NCI-H1436 (cell line): ENCODE measurements at places on chromosomes 16 and 17.
A peak's percentile ranks its signal among the peaks of the same experiment; 100 is the strongest.

- no peak for DNase-seq
These were observed 132.3 kb upstream of the RPL38 start for GRCh38 chr17:74070998-74071679.

GRCh38 chr17:77480509-77481215, 339.9 kb downstream of the SEC14L1 start:
- no peak for DNase-seq

- no peak for DNase-seq
These were observed 482 bp upstream of the SLC16A3 start for GRCh38 chr17:82228278-82228841.

- DNase-seq = no peak
These were observed 59.5 kb downstream of the RPTOR start for GRCh38 chr17:80604009-80604669.

GRCh38 chr16:74936902-74937560, 47.9 kb downstream of the WDR59 start:
- DNase-seq = no peak

DNA sequence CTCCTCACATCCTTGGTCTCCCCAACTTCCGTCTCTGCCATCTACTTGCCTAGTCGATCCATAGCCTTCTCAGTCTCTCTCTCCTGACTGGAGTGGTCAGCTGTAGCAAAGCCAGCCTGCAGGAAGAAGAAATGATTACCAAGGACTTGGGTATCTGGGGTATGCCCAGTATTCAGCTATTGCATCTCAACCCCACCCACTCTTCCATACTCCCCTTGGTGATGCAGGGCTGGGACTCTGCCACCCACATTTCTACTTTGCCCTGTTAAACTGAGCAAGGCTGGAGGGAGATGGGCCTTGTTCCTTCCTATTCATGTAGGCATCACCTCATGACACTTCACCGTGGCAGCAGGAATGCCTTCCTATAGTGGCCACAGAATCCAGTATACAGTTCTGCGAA, 2.3 kb downstream of the COPRS start:
- DNase-seq = no peak

DNA sequence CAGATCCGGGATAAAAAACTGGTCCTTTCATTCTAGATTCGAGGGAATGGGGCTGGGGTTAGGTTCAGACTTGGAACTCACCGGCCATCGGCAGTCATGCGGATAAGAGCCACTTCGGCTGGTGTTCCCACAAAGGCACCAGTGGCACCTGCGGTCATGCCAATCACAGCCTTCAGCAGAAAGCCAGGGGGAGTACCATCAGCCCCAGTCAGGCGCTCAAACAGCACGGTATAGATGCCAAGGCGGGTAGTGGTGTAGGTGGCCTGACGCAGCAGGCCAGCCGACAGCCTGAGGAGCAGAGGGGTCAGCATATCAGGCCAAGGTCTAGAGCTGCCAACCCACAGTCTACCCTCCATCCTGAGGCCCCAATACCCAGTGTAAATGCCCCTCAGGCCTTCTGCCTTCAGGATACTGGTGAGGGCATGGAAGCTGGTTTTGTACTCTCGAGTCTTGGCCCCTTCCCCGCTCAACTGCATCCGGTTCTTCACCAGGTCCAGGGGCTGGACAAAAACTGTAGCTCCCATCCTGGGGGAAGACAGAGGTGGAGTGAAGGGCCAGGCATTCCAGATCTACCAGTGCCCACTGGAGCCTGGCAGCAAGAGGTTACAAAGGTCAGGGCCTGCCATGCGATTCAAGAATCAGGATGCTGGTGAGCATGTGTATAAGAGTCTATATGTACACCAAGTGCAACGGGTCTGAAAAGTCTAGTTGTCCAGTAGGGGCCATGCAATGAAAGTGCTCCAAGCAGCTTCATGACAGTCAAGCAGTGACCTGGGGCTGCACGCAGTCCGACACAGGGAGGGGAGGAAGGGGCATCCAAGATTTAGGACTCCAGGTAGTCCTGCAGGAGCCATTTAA, 929 bp downstream of the SLC25A11 start:
- no peak for DNase-seq

DNA sequence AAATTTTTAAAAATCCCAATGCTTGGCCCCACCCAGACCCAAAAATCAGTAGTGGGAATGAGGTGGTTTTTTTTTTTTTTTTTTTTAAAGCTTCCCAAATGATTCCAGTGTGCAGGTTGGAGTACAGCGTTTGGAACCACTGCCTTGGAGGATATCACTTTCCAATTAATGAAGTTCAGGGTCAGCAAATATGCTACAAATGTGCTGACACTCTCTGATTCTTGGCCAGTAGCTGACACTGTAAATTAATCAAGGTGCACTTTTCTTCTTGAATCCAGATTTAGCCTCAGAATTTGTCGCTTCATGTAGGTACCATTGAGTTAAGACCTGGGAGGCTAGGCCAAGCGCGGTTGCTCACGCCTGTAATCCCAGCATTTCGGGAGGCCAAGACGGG, 230.2 kb downstream of the SNX29 start:
- no peak for DNase-seq

GRCh38 chr16:79008869-79009179, 591.7 kb downstream of the MAF start:
- DNase-seq = peak; percentile 91

DNA sequence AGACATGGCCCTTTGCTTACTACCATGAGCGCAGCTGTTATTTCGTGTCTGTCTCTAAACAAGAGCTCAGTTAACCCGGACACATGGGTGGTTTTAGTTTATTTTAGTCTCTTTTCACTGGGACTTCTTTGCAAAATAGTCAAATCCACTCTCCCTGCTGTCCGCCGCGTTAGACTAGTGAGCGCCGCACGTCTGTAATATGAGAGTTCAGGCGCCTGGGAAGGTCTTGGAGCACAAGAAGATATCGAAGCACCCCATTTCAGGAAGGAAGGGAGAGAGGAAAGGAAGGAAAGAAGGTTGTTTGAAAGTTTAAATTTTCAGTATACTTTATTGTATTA, 111.0 kb upstream of the CHMP6 start:
- DNase-seq = no peak

- no peak for DNase-seq
These were observed 53.7 kb upstream of the ETV4 start for GRCh38 chr17:43599835-43600234.

GRCh38 chr16:68251832-68252231, 6.7 kb downstream of the PLA2G15 start:
- DNase-seq = no peak

DNA sequence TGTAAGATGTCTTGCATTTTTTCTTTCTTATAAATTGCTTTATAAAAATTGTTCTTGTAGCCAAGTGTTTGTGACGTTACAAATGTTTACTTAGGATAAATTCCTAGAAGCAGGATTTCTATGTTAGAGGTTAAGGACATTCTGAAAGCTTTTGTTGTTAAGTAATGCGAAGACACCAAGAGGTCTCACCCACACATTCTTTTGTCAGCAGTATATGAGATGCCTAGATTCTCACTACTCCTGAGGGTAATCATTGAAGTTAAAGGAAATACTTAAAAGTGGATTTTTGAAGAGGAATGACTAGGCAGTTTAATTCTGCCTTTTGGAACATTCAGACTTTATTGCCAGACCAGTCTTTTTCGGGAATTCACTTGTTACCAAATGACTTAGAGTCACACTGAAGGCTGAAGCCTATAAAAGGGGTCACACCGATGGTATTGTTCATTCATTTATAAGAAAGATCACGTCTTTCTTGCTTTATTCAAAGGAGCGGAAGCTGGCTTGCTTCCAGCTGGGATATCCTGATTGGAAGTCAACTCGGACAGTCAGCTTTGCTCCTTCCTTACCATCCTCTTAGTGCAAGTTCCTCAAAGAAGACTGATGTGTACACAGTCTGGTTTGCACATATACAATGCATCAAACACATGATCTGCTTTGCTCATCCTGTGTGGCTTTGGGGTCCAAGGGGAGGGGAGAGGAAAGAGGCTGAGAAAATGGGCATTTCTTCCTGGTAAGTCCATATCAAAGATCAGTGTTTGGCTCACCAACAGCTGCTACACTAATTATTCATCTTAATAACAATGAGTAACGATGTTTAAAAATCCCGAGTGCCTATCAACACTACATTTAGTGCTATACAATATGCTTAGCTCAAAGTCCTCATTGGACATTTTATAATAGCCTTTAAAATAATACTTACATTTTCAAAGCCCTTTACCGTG, 160.0 kb downstream of the MAP2K6 start:
- no peak for DNase-seq

DNA sequence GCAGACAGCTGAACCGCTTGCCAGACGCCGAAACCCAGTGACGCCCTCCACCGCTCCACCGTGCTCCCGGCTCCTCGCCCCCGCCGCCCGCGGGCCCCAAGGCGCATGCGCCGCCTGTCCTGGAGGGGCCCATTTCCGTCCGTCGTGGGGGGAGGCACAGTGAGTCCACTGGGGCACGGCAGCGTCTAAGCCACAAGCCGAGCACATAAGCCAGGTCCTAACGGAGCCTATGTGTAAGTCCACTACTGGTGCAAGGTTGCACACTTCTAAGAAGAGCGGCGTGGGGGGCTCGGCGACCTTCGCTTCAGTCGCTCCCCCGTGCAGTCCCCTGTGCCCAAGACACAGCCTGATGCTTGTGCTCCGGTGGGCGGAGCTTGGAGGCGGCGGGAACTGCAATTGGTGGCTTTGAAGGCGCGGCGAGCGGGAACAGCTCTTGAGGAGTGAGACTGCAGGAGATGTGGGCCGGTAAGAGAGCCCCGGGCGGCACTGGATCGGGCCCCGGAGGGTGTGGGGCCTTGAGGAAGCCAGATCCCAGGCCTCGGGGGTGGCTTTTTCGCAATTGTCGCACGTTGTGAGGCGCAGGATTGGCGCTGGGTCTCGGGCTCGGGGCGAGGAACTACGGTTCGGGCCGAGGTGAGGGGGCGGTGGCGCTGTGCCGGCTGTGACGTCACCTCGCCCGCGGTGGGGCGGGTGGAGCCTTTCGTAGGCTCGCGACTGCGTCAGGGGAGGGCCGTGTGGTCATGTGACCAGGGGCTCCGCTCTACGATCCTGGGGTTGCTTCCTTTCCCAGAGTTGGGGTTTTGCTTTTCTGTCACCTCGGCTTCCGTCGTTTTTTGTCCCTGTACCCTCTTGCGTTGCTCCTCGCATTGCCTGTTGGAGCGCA, at the start of the genes CENPN and CMC2:
Gene CENPN (plus strand): TSS at position 402 of the 883 bp plus-strand sequence. CDS start 4,726 bp downstream, outside the sequence.
Gene CMC2 (minus strand): TSS at position 73 of the 883 bp plus-strand sequence. CDS start 9,491 bp downstream, outside the sequence.
- DNase-seq = peak; percentile 94

- DNase-seq = no peak
These were observed 313.3 kb upstream of the XYLT1 start for GRCh38 chr16:17784073-17784472.

GRCh38 chr16:49788572-49788971, 67.3 kb downstream of the ZNF423 start:
- no peak for DNase-seq

DNA sequence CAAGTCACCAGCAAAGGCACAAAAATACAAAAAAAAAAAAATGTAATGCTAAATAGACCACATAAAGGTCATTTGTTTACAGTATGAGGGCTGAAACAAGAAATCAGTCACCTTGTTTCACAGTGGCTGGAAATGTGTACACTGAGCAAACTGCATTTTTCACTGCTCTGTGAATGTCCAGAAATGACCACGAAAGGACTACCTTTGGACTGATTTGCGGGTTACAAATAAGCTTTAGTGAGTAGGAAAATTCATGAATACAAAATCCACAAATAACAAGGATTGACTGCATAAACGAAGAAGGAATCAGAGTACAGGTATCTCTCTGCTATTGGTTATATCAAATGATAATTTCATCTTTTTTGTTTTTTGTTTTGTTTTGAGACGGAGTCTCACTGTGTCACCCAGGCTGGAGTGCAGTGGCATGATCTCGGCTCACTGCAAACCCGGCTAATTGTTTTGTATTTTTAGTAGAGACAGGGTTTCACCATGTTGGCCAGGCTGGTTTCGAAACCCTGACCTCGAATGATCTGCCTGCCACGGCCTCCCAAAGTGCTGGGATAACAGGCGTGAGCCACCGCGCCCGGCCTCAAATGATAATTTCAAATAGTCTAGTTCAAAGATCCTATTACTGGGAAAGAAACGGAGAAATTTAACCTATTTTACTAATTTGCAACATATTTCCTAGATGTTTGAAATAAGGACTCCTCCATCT, 30.5 kb downstream of the CYTH1 start:
- no peak for DNase-seq

- DNase-seq = no peak
These were observed 35.0 kb downstream of the ITGB3 start for GRCh38 chr17:47288531-47289116.

DNA sequence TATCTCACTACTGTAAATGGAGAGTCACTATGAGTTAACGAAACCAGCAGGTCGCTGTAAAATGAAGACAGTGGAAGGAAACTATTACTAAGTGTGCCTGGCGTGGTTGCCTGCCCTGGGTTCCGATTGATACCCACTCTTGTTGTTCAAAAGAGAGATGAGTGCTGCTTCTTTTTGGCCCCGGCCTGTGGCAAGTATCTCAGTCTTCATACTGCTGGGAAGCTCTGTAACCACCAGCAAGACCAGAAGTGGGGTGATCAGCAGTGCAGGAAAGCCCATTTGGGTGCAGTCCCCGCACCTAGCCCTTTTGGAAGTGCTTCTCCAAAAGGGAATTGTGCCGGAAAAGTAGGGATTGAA, 104.5 kb downstream of the SNX29 start:
- DNase-seq = no peak

- no peak for DNase-seq
These were observed 73.1 kb downstream of the SREBF1 start for GRCh38 chr17:17763734-17764133.

DNA sequence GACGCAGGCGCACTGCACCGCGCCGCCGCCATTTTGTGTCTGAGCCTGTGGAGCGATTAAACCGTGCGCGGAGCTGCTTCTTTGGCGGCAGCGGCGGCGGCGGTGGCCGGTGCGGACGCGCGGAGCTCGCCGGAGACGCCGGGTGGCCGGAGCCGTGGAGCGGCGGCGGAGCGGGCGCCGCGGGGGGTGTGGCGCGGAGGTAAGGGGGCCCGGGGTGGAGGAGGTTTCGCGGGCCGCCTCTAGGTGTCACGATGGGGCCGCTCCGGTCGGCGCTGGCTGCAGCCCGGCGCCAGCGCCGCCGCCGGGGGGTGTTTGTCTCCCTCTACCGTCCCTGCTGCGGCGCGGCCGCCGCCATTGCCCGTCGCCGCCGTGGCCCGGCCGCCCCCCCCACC, at the start of gene CTCF:
Gene CTCF (plus strand): TSS at position 1 of the 392 bp plus-strand sequence. CDS start 48,307 bp downstream, outside the sequence.
- peak; percentile 70 for DNase-seq

DNA sequence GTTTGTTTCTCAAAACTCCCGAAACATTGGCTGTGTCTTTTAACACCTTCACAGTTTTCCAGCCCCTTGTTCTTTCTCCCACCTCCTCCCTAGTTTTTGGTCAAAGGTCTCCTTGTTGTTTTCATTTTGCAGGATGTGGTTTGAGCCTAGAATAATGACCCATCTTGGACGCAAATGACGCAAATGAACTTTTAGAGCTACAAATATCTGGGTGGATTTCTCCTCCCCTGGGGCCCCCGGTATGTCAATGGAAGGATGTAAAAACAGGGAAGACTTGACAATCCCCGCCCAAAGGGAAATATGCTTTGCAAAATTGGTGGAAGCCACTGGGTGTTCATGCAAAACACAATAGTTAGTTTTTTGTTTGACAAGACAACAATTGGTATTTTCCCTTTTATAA, 236.0 kb upstream of the IRX3 start:
- DNase-seq = no peak

GRCh38 chr17:76240461-76241203, at the start of gene RNF157:
Gene RNF157, minus strand, starts transcription at chr17:76240493. Its CDS starts 253 bp downstream, at chr17:76240240.
- peak; percentile 44 for DNase-seq

GRCh38 chr16:61887903-61888302, 148.3 kb downstream of the CDH8 start:
- no peak for DNase-seq
